ENCODE measurements at places on chromosomes 1 and 21. TPM values are rescaled to one million over a fixed set of nuclear protein-coding genes. Genes with fewer than 3 reads are reported as not detected.

GRCh38 chr1:47755101-47755990 lies 241.8 kb downstream of the TRABD2B start:
- DNase-seq, result peak; percentile 60

GRCh38 chr1:20867847-20868246 lies 80.7 kb upstream of the HP1BP3 start:
- no peak for DNase-seq

- no peak for DNase-seq
Measured at GRCh38 chr1:190762325-190762724, 284.7 kb upstream of the BRINP3 start.

DNA sequence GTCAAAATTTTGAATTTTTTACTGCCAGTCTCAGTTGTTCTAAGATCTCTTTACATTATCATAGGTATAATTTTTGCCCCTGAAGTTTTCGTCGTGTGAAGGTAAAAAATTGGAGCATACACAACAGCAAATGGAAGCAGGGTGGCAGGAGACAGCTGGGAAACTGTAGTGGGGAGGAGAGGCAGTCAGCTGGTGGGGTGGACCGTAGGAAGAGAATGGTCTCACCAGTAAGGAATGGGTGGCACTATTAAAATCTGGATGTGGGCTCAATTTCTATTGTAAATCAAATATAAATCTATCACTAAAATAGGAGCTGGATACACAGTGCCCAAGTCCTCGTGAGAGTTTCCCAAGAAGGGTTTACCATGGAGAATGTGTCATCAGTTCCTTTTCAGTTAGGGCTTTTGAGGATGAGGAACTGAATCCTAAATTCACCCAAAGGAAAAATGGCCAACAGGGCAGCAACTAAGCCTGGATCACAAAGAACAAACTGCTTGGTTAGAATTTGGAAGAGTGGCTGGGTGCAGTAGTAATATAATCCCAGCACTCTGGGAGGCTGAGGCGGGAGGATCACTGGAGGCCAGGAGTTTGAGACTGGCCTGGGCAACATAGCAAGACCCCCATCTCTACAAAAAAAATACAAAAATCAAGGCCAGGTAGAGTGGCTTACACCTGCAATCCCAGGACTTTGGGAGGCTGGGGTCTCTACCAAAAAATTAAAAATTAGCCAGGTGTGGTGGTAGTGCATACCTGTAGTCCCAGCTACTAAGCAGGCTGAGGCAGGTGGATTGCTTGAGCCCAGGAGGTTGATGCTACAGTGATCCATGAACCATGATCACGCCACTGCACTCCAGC lies 10.5 kb upstream of the IRF2BP2 start:
- DNase-seq, result no peak

DNA sequence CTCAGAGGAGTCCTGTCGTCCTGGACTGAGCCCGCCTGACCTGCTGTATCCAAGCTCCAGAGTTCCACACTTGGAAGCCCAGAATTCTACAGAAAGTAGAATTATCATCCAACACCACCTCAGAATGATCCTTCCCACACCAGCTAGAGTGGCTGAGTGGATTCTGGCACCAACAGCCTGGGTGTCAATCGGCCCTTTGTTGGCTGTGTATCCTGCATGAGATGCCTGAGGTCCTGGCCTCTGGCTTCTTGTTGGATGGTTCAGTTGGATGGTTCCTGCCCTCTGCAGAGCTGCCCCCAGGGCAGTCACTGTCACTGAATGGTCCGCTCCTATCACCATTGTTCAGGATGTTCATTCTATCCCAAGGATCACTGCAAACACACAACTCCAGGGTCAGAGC lies 49.8 kb downstream of the PGBD5 start:
- no peak for DNase-seq

DNA sequence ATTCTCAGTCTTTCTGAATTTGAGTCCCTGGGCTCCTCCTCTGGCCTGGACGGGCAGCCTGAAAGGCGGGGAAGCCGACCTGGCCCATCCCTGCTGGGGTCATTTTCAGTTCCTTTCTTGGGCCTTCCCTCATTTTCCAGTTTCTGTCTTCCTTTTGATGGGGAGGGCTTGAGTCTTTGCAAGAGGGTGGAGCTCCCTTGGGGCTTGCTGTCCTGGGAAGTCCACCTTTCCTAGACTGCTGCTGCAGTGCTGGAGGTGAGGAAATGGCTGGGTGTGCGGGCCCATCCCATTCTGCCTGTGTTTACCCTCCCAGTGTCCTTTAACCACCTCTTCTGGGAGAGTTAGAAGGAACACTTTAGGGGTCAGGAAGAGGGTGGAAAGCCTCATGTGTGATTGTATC lies 40.4 kb upstream of the SYNC start:
- no peak for DNase-seq

DNA sequence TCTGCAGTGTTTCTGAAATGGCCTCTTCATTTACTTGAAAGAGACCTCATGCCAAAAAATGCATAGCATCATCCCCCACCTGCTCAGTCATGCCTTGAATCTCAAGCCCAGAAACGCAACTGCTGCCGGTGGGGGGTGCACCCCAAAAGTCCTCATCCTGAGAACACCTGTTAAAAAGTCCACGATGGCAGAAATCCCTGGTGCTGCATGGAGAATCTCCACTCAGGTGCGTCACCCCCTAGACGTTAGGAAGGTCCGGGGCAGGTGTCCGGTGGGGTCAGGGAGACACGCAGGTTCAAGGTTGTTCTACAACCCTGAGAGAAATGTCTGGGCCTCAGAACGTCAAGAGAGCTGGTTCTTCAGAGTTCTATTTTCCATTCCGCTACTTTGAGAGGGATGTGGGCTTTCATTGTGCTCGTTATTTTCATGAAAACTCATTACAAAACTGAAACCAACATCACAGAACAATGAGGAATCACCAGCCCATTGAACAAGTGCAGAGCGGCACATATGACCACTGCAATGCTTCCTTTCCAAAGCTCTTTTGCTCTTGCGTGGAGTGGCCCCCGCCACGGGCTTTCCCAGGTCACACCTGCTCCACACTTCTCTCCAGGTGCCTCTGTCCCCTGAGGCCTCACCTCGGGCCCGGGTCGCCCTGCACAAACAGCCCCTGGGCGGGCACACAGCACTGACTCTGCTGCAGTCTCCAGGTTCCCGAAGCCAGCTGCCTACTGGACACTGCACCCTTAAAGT lies 201.9 kb downstream of the TOMM20 start:
- DNase-seq, result no peak

DNA sequence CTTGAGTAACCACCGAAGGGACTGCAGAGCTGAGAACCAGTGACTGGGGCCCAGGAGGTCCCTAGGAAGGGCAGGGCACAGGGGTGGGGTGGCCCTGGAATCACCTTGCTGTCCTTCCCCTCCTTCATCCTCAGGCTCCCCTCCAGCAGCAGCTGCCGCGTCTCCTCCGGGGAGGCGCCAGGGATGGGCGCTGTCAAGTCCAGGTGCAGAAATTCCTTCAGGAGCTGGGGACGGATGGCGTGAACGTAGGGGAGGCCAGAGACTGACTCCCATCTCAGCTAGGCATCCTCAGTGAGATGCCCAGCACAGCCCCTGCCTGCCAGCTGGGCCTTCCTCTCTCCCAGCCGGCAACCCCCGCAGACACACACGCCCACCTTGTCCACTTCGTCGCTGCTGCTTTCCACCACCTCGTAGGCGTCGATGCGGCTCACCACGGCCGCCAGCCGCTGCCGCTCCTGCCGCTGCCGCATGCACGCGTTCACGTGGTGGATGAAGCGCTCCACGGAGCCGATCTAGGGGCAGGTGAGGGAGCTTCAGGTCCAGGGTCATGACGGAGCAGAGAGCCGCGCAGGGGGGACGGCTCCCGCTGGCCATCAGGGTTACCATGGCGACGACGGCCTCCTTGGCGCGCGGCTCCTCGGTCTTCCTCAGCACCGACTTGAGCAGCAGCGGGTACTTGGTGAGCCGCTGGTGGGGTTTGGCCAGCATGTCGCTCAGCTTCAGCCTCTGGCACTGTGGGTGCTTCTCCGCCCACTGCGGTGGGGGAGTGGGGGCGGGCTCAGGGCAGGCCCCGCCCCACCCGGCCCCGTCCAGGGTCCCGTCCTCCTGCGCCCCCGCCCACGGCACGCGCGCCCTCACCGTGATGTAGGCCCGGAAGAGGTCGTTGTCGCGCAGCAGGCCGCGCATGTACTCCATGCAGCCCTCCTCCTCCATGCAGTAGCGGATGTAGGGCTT lies 4.4 kb upstream of the TNFRSF25 start:
- DNase-seq, result no peak

DNA sequence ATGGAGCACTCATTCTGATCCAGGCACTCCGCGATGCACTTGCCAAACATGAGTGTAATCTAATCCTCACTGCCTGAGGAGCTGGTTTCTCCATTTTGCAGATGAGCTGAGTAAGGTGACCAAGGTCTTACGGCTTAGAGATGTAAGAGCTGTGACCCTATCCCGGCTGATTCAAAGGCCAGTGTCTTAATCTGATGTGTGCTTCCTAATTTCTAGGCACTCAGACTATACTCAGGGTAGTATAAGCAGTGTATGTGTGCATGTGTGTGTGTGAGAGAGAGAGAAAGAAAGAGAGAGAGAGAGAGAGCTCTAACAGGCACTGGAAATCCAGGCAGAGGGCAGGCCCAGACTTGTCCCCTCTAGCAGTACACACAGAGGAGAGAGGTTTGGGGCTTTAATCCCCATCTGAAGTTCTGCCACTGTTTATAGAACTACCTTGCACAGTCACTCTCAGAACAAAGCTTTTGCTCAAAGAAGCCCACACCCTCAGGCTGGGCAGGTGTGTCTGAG lies 188.2 kb downstream of the ZBTB18 start:
- no peak for DNase-seq

GRCh38 chr1:9537863-9538668 lies 1.2 kb upstream of the SLC25A33 start:
- DNase-seq, result no peak

- no peak for DNase-seq
Measured at GRCh38 chr1:224763126-224763775, 147.1 kb downstream of the CNIH3 start.

DNA sequence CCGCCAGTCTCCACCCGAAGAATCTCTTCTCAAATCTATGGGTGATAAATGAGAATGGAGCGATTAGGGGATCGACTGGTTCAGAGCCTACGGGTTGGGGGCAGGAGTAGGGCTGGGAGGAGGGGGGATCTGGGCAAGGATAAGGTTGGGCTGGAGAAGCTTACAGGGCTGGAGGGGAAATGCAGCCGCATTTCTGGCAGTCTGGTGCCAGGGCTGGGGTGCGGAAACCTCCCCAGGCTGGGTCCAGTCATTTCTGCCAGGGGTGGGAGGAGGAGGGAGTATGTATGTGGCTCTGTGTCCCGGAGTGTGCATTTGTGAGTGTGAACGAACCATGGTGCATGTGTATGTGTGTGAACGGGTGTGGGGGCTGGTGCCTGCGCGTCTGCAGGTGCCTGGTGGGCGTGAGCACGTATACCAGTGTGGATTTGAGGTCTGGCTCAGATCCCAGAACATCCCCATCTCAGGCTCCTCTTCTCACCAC lies 10.2 kb downstream of the C1orf216 start:
- peak; percentile 70 for DNase-seq

- DNase-seq, result peak; percentile 62
Measured at GRCh38 chr1:101506541-101507164, 269.8 kb downstream of the S1PR1 start.

DNA sequence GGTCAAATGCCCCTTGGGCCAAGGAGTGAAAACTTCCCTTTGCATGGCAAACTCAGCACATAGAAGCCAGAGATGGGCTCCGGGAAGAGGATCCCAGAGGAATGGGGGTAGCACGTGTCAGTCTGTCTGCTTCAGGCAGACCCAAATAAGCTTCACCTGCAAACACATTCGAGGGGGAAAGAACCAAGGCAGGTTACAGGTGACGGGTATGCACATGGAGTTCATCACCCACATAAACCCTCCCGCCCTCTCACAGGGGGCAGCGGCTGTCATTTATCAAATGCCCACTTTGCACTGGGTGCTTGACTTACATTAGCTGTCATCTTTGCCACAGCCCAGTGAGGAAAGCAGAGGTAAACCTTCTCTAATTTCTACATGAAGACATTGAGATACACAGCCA lies 73.0 kb upstream of the TLR5 start:
- no peak for DNase-seq

DNA sequence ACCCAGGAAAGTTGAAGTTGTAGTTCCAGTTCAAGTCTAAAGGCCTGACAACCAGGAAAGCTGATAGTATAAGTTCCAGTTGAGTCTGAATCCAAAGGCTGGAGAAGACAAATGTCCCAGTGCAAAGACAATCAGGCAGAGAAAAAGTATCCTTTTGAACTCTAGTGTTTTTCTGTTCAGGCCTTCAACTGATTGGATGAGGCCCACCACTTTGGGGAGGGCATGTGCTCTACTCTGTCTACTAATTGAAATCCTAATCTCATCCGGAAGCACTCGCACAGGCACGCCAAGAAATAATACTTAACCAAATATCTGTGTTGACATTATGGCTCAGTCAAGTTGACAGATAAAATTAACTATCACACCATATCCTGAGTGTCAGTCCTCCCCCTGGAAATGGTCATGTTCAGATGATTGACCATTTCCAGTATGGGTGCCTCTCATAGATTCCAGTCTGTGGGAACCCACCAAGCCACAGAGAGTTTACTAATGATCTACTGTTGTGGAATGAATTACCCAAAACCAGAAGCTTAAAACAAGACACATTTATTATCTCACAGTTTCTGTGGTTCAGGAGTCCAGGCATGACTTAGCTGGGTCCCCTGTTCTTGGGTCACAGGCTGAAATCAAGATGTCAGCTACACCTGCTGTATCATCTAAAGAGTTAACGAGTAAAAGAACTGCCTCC lies 296.3 kb upstream of the ZP4 start:
- DNase-seq, result no peak

GRCh38 chr1:207923561-207923960 lies 12.6 kb upstream of the CD34 start:
- peak; percentile 52 for DNase-seq

- DNase-seq, result peak; percentile 21
Measured at GRCh38 chr1:217343907-217344306, 287.0 kb downstream of the GPATCH2 start.

DNA sequence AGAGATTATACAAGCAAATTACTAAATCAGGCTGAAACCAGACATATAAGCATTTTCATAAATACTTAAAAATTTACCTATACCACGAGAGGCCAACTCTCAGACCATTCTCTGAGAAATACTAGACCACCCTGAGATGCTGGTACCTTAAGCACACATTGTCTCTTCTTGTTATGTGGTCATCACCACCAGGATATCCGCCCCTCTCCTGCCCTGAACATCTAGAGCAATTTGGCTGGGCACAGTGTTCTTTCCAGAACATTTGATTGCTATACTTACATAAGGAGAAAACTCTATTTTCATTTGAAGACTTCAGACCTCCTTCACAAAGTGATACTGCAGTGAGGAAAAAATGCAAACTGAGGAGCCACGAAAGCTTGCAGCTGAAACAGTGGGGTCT lies 36.2 kb upstream of the DUSP10 start:
- DNase-seq, result no peak

The TUFT1 gene
- 9.3 TPM for total RNA-seq

The ADAM30 gene
- not detected for total RNA-seq

The MYOG gene
- total RNA-seq, result not detected

The TMEM52 gene
- total RNA-seq, result 7.4 TPM

The PGLYRP3 gene
- not detected for total RNA-seq

The AIRE gene
- total RNA-seq, result not detected

The AZIN2 gene
- 5.8 TPM for total RNA-seq

The TNFSF4 gene
- total RNA-seq, result 2.1 TPM

All from neural progenitor cell (in vitro differentiated cells).